ELF-1 (cell line): ENCODE measurements at places on chromosomes 1 and 21.
A peak's percentile ranks its signal among the peaks of the same experiment; 100 is the strongest.

- no peak for DNase-seq
Observed at GRCh38 chr1:162276493-162276892, 100.2 kb downstream of the SPATA46 start.

GRCh38 chr1:183096351-183096750 lies 73.1 kb downstream of the LAMC1 start:
- DNase-seq = no peak

GRCh38 chr1:118995312-118996016 lies 7.3 kb upstream of the TBX15 start:
- no peak for DNase-seq

DNA sequence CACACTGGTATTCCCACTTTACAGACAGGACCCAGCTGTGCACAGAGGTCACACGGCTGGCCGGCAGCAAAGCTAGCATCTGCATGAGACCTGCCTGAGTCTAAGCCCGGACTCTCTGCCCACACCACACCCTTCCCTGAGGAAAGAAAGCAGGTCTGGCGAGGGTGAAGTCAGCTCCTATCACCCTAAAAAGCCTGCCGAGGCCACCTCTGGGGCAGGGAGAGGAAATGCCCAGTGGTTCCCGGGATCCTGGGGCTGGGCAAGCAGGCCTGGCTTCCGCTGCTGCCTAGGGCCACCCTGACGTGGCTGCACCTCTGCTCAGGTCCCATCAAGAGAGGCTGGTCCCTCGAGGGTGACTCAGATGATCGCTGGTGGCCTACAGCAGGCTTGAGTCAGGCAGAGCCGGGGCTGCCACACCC lies 42.2 kb downstream of the RAP1GAP start:
- DNase-seq = peak; percentile 69

GRCh38 chr1:200448034-200448762 lies 38.4 kb upstream of the ZNF281 start:
- no peak for DNase-seq

- DNase-seq = no peak
Observed at GRCh38 chr1:96308314-96308713, 413.3 kb upstream of the PTBP2 start.

GRCh38 chr1:87842156-87842555 lies 513.5 kb downstream of the LMO4 start:
- no peak for DNase-seq

- DNase-seq = no peak
Observed at GRCh38 chr1:178528953-178529335, 16.0 kb downstream of the TEX35 start.

DNA sequence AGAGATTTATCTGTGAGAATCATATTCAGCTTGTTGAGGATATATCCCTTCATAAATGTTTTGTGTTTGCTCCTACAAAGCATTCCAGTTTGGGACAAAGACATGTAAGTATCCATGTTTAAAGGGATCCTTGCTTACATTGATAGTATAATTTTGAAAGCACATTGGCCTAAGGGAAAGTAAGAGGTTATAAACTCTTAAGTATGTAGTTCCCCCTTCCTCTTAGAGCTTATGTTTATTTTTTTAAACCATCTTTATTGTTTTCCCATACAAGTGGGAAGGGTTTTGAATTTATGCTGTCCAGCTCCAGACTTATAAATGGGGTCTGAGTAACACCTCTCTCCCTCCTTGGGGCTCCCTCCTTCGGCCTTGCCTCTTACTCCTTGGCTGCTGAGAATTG lies 481.5 kb downstream of the LMO4 start:
- no peak for DNase-seq

DNA sequence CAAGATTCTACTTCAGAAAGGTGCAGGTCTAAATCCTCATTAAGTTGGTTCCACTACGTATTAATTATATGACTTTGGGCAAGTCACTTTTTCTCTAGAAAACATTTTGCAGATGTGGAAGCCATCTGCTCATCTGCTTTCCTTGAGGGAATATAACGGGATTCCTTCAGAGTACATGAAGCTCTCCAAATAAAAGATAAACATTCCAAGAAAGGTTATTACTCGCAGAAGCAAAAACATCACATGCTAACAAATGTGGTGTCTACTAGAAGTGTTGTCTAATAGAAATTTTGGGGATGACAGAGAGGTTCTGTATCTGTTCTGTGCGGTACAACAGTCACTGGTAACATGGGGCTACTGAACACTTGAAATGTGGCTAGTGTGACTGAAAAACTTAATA lies 60.2 kb downstream of the NIBAN1 start:
- no peak for DNase-seq
